ENCODE measurements at places on chromosomes 1 and 21.

- no peak for DNase-seq
Observed at GRCh38 chr1:18712252-18712600, 81.6 kb downstream of the PAX7 start.

- no peak for DNase-seq
Observed at GRCh38 chr21:36698981-36699545, at the start of gene SIM2. Gene SIM2 (plus strand): TSS chr21:36699115. CDS start chr21:36699747, 632 bp downstream.

DNA sequence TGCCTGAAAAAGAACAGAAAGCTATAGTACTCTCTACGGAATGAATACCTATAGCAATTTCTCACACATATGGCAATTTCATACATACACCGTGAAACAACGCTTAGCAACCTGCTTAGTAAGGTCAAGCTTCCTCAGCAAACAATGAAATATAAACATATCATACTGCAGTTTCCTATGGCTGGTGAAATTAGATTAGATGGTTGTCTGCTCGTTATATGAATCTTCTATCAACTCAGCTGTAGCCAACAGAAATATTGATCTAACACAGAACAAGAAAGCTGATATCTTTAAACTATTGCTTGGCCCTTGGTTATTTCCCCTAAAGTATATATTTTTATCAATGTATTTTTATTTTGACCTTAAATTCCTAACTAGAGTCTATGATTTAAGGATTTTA lies 187.8 kb downstream of the SLC44A5 start:
- DNase-seq, result no peak

- no peak for DNase-seq
Observed at GRCh38 chr1:156816561-156817328, at the start of gene SH2D2A. Gene SH2D2A (minus strand): TSS chr1:156816848. CDS start chr1:156816708, 140 bp downstream.

- no peak for DNase-seq
Observed at GRCh38 chr1:73106931-73107330, 824.6 kb upstream of the NEGR1 start.

GRCh38 chr1:50426108-50426700 lies 3.0 kb upstream of the DMRTA2 start:
- DNase-seq, result no peak

DNA sequence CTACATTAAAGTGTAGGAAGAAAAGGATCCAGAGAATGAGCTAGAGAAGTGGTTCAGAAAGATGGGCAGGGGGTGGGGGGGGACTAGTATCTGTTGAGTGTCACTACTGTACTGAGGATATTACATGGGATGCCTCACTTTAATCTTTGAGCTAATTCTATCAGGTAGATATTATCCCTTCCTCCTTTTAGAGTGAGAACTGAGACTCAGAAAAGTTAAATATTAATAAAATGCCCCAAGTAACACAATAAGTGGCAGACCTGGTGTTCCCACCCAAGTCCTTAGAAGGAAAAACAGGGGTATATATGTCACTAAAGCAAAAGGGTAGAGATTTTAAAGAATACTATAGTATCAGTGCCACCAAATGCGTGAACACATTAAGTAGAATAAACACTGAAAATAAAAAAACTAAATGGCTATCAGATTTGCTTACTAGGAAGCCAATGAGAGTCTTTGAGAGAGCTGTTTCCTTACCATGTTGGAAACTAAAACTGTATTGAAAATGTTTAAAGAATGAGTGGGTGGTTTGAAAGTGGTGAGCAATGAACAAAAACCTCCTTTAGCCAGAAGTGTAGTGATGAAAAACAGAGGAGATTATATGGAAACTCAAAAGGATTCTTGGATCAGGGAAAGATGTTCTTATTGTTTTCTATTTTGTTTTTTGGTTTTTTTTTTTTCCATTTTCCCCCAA lies 230.8 kb downstream of the BARHL2 start:
- DNase-seq, result no peak

DNA sequence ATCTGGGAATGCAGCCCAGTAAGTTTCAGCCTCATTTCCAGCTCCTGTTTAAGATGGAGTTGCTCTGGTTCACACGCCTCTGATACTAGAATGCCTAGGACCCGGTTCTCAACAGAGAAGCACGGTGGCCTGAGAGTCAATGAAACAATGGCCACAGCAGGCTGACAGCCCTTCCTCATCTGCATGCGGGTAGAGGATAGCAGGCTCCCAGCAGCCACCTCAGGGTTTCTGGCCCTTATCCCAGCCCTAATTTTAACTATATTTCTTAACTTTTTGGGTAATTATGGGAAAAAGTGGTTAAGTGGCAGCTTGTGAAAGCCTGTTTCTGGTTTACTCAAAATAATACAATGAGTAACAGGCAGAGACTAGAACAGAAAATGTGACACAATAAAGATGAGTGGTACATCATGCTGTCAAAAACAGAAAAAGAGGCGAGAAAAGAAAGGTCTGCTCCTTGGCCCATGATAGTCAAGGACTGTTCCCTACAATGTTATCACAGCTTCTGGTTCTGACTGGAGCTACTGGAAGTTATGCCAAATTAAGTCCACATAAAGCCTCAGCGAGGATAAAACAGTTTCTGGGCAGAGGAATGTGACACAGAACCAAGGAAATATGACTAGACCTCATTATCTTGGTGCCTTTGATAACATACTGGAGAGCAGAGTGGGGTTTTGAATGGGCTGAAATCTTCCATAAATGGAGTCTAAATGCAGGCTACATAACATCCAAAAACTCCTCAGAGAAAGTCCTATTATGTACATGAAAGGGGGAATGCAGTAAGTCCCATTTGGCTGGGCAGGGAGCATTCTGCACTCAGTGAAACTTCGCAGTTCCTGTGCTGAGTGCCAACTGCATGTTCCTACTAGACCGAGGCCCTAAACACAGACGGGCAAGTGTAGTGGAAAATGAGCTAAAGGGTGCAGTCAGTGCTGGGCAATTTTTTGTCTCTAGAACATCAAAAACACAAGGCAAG lies 92.1 kb downstream of the NIBAN1 start:
- peak; percentile 58 for DNase-seq

GRCh38 chr1:162230517-162230916 lies 146.1 kb downstream of the SPATA46 start:
- no peak for DNase-seq

- no peak for DNase-seq
Observed at GRCh38 chr1:205274041-205274691, 46.4 kb downstream of the TMCC2 start.

- no peak for DNase-seq
Observed at GRCh38 chr21:46637952-46638746, 2.7 kb downstream of the PRMT2 start.

DNA sequence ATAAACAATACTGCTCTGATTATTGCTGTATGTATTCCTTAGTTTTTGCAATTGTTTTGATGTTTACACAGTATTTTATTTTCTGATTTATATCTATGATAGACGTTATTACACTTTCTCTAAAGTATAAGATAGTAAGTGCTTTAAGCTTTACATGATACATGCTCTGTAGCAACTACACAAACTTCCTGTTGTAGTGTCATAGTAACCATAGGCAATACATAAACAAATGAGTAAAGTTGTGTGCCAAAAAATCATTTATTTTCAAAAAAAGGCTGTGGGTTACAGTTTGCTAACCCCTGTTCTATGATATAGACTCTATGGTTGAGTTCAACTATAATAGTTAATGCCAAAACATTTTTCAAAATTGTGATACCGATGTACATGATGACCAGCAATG lies 1156.4 kb downstream of the AMY1C start:
- no peak for DNase-seq

DNA sequence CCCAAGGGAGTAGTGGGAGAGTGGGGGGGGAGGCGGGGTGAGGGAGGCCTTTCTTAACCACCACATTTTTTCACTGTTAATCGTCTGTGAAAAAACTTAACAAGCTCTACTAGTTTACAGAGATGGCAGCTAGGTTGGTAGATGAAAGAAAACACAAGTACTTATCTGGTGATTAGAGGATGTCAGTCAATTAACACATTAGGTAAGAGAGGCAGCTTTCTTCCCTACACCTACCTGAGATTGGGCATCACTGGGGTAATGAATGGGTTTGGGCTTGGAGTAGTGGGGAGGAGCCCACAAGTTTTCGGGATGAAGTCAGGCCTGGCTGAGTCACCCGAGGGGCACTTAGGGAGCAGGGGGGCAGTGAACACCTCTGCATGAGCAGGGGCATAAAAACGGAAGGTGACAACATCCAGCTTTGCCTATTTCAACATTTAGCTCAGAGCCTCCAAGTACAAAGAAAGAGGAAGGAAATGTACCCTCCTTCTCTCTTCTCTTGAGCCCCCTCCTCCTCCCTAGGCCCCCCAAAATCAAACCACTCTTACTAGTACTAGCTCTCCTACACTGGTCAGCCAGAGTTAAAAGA lies 2.5 kb downstream of the LBR start:
- no peak for DNase-seq

- no peak for DNase-seq
Observed at GRCh38 chr1:61888808-61889207, 146.5 kb downstream of the PATJ start.

DNA sequence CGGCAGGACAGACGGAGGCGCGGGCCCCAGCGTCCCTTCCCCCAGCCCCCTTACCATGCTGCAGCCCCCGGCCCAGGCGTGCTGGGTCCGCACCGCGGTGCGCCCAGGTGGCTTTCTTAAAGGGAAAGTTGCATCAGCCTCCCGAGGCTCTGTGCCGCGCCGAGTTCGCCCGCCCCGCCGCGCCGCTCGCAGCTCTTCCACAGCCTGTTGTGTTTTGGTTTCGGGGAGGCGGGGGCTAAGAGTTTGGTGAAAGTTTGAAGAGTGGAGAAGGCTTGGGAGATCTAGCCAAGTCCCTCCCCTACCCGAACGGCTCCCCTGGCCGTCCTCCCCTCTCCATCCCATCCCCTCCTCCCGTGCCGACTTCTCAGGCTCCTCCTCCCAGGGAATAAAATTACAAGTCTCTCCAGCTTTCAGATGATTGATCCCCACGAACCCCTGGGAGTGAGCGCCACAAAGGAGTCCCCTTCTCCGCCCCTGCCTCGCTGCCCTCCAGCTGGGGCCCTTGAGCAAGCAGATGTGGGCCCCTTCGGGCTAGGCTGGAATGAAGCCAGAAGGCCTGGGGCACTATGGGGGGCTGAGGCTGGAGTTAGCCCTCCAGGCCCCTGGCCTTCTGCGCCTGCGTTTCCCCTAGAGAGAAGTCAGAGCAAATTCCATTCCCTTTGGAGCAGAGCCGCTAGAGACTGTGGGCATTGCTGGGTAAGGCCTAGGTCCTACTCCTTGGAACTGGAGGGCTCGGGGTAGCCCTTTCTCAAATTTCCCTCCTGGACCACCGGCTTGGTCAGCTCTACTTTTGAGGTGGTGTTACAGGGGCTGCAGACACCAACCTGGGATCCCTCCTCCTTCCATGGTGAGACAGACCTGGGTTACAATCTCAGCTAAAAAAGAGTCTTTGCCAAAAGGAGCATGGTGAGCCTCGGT lies at the start of gene SLC6A9:
Gene SLC6A9 (minus strand): TSS at position 211 of the 918 bp plus-strand sequence. CDS start 7,185 bp downstream, outside the sequence.
- DNase-seq, result peak; percentile 60

DNA sequence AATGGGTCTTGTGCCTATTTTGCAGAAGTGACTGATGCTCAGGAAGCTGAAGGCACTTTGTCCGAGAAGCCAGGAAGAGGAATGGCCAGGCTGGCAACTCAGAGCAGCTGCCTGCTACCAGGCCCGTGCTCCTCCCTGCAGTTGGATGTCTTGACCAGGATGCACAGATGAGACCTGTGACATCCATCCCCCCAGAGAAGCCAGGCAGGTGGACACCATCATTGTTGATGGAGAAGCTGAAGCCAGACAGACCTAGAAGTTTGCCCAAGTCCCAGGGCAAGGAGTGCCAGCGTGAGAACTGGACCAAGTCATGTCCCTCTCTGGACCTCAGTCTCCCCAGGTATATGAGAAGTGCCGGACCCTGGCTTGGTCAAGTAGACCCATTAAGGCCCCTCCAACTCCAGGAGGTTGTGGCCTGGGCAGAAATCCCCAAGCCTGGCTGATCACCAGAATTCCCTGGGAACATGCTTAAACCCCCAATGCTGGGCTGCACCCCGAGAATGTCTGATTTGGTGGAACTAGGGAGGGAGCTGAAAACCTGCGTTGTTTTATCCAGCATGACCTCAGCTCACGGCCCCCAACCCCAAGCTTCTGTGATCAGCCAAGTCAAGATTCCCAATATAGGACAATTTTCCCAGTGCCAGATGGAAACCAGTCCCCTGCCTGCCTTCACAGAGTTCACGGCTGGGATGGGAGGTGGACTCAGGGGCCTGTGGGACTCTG lies 82.4 kb downstream of the CAMK2N1 start:
- no peak for DNase-seq

- DNase-seq, result no peak
Observed at GRCh38 chr1:213986020-213986924, 1.5 kb upstream of the PROX1 start.

DNA sequence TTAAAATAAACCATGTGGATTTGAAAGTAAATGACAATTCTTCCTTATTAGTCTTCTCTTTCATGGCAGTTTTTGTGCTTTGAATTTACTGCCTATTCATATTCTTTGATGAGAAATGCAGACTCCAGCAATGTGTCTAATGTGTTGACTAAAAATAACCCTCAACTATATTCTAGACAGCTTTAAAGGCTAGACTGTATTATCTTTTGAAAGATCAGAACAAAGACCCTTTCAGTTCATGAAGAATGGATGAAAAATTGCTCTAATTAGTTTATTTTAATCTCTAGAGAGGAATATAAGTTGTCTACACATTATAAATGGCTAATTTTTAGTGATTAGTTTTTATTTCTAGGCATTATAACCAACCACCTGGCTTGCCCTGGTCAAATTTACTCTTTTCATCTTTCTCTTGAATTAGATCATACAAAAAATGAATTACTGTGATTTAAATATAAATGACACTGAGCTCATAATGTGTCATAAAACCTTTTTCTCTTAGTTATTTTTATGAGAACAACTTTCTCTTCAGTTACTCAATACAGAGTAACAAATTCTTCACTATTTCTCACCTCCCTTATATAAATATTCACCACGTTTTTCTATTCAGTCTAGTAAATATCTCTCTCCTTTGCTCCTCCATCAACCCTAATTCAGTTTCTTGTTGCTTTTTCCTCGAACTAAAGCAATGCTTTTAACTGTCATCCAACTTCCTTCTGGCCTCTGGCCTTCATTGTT lies 428.5 kb upstream of the TMPRSS15 start:
- no peak for DNase-seq

DNA sequence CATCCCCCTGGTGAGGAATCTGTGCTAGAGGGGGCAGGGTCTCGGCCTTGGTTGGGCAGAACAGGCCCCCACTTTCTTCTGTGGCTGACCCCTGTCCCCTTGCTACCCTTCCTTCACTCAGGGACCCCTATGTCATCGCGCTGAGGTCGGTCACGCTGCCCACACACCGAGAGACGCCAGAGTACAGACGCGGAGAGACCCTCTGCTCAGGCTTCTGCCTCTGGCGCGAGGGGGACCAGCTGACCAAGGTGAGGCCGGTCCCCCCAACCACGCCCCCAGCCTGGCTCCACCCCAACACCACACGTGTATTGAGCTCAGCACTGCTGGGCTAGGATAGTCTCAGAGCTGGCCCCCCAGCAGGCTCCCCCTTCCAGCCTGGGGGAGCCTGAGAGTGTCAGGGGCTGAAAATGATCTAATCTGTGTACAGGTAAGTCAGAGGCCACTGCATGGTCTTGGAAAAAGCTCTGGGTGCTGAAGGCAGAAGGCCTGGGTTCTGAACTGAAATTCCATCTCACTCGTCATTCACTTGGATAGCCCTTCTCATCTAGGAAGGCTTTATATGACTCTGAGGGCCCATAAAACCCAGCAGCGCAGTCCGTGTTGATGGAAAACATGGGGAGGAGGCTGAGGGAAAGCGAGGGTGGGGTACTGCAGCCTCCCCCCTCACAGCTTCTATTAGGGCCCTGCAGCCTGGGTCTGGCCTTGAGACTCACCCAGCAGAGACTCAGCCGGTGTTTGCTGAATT lies 15.3 kb downstream of the FAM151A start:
- no peak for DNase-seq

- no peak for DNase-seq
Observed at GRCh38 chr1:193418745-193419058, 232.3 kb upstream of the B3GALT2 start.

All from Ammon's horn (tissue), 1 donor.